ENCODE measurements at places on chromosomes 7 and 10.

- DNase-seq = no peak
Measured at GRCh38 chr10:94710578-94710977, 27.0 kb downstream of the CYP2C18 start.

DNA sequence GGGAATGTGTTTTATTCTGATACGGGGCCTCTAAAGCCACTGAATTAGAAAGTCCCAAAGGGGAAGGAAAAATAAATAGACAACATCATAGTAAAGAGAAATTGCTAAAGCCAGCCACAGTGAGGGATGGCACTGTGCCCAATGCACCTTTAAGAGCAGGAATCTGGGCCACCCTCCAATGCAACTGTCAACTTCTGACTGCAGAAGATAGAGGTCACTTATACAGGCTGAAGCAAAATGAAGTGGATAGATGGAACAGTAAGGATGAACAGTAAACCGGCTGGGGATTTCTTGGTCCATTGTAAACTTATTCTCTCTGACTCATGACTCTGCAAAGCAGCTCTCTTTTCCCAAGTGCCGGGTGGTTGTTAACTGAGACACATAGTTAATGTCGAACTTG is 54.0 kb upstream of the KCNIP2 start:
- no peak for DNase-seq

GRCh38 chr10:24136070-24136469 is 72.9 kb upstream of the KIAA1217 start:
- DNase-seq = no peak

GRCh38 chr10:25815999-25816768 is 117.8 kb upstream of the MYO3A start:
- DNase-seq = no peak

GRCh38 chr10:6020826-6021225 is 41.3 kb downstream of the IL2RA start:
- DNase-seq = no peak

DNA sequence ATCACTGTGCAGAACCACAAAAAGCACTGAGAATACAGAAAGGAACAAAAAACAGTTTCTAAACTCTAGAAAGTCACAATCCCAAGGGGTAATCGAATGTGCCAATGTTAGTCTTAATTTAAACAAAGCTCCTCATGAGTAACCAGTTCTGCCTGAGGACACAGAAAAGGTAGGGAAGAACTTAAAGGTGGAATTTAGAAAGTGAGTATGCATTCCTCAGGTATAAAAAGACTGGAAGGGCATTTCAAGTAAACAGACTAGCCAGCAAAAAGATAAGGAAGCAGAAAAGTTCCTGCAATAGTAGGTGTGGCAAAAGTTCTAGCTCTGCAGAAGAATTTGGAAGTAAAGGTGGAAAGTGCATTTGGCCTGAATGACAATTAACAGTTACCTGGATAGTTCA is 84.6 kb upstream of the DLX6 start:
- no peak for DNase-seq

GRCh38 chr7:30813466-30813865 is 42.2 kb downstream of the MINDY4 start:
- DNase-seq = no peak

GRCh38 chr10:119222966-119223386 is 15.6 kb downstream of the GRK5 start:
- no peak for DNase-seq

DNA sequence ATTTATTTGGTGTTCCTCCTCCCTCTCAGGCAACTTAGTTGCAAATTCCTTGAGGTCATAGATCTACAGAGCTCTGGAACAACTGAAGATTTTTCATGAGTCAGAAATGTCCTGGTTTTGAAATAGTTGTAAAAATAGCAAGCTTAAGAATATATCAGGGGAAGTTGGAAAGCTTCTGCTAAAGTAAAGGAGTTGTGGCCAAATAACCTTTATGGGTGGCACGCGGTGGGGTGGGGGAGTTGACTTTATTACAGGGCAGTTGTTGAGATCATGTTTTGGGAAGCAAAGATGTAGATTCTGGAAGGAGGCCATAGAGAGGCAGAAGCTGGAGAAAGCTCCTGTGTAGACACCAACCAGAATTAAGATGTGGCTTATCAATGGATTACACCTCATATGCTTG is 326.0 kb upstream of the MTPN start:
- no peak for DNase-seq
